ENCODE measurements at places on chromosomes 6 and 20. TPM values are rescaled to one million over a fixed set of nuclear protein-coding genes. Genes with fewer than 3 reads are reported as not detected.

DNA sequence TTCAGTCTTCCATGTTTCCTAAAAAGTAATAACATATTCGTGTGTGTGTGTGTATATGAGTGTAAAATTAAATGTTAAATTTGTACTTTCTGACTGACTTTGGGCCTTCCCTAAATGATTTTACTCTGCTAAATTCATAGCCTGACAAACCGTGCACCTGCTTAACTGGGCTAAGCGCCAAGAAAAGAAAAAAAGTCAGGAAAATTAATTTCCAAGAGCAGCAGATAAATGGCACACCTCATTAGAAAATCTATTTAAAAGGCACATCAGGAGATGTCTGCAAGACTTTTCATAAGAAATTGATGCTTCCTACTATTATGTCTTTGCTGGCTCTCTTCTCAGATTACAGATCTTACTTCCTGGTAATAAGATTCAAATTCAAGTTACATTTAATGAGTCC is 72.4 kb downstream of the TRDN start:
- DNase-seq, result no peak

DNA sequence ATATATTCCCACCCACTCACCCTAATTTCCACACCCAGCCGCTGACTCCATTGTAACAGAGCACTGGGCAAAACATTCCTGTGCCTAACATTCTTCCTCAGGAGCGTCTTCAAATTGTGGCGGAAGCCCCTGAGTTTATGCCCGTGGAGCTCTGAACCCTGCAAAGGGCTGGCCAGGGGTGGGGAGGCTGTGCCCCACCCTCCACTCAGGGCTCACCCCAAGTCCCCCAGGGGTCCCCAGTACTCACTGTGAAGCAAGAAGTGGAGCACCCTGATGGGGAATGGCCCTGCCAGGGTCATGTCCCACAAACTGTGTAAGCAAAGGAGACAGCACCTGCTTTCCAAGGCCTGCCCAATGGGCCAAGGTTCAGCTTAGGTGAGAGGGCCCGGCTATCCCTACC is 303.2 kb downstream of the PREX1 start:
- DNase-seq, result no peak

- no peak for DNase-seq
Measured at GRCh38 chr6:40714143-40714542, 127.0 kb upstream of the LRFN2 start.

- DNase-seq, result no peak
Measured at GRCh38 chr6:16412982-16413381, 174.6 kb downstream of the GMPR start.

Gene CST4
- total RNA-seq, result 2.7 TPM

Gene OGFRL1
- total RNA-seq, result 5.7 TPM
